Stimulated activated CD4-positive, alpha-beta T cell treated with anti-CD3 and anti-CD28 coated beads, Interleukin-2, amount 100 ng/mL, for 24 hours (primary cell): ENCODE measurements at places on chromosomes 2 and 18.

DNA sequence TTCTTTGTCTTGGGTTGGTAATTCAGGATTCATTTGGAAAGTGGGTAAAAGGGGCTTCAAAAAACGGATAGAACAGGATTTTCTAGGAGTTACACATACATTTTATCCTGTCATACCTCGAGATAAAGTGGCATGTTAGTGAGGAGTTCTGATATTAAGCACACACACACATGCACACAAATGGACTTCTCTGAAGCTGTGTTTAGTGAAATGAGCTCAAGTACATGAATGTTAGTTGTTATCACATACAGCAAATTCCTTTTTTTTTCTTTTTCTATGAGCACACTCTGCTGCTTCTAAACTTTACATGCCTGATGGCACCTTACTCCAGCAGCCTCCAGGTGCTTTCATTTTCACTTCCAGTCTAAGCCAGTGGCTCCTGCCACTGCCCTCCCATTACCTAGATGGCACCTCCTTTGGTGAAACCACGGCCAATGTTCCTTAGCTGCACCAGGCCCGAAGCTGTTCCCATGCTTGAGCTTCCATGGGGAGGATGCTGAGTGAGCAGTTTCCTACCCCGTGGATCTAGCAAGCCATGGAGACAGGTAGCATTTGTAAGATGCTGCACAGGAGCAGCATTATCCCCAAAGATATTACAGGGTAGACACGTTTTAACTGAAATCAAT is 49.7 kb downstream of the STAT1 start:
- no peak for DNase-seq

- no peak for DNase-seq
These were observed 40.1 kb upstream of the SNORC start for GRCh38 chr2:232829988-232830387.

DNA sequence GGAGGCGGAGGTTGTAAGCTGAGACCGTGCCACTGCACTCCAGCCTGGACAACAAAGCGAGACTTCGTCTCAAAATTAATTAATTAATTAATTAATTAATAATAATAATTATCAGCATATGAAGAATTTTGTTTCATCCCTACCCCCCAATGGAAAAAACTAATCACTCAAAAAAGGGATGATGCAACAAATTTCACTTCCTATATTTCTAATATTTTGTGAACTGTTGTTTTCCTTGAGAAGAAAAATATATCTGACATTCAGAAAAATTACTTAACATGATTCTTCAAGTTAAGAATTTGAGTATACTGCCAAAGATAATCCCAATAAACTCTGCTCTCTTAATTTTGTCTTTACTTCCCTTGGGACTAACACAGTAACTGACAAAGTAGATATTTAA is 28.1 kb downstream of the EXOC6B start:
- DNase-seq, result no peak

GRCh38 chr2:70161069-70161534 is 29.7 kb downstream of the C2orf42 start:
- no peak for DNase-seq

DNA sequence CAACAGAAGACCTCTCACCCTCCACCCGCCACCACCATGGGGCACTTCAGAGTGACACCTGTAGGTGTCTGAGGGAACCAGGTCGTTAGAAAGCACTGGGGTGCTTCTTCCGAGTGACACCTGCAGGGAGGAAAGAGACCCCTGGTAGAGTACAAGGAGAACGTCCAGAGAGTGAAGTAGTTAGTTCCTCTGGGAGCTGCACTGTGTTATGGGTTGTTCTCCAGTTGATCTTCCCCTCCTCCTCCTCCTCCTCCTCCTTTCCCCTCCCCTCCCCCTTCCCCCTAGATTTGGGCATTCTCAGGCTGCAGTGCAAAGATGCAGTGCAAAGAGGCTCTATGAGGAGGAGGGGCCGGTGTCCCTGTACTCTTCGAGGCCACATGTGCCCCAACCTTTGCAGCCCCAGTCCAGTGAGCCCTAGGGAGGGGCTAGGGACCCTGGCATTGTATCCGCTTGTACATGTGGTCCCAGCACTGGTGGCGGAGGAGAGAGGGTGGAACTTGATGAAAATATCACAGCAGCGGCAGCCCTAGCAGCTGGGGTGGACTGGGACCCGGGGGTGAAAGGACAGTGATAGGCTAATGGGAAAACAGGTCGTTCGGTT is 850 bp downstream of the DNAJB2 start:
- no peak for DNase-seq

DNA sequence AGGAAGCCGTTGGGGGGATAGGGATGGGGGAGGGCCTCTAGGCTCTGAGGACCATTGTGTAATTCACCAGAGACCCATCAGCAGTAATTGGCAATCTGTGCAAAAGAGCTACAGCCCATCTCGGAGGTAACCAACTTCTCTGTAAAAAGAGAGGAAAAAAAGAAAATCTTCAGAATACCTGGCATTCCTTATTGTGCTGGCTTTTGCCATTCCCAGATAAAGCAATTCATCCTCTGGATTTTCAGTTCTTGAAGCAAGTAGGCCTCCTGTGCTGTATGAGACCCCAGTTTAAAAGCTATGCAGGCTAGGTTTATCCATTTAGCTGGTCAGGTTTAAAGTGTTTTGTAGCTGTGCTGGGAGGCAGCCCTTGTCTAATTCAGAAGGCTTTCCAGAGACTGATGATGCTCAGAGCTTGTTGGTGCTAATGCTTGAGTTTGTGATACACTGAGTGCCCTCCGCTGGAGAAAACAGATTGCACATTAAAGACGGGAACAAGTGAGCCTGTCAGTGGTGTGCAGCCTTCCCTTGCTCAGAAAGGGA is at the start of gene LRRTM4:
Gene LRRTM4, minus strand, starts transcription at position 446 of the 540 bp plus-strand sequence.
- DNase-seq, result no peak

- no peak for DNase-seq
These were observed 228.1 kb upstream of the PXDN start for GRCh38 chr2:1972422-1972821.

GRCh38 chr18:49628119-49628518 is 66.3 kb downstream of the LIPG start:
- no peak for DNase-seq

DNA sequence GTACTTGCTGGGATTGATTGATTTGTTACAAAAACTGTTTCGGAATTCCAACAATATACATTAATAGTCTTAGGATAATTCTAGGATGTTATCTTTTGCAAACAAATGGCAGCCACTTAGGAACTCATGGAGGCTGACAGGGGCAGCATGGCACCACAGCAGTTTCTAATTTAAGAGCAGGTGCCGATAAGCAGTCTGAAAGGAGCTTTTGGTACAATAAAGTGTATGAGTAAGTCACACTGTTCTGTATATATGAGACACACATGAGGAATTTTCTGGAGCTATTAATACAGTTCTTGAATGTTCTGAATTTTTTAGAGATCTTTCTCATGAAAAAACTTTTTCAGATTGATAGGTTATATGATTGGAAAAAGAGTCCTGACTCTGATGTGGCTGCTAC is 52.2 kb downstream of the EIF5B start:
- no peak for DNase-seq

DNA sequence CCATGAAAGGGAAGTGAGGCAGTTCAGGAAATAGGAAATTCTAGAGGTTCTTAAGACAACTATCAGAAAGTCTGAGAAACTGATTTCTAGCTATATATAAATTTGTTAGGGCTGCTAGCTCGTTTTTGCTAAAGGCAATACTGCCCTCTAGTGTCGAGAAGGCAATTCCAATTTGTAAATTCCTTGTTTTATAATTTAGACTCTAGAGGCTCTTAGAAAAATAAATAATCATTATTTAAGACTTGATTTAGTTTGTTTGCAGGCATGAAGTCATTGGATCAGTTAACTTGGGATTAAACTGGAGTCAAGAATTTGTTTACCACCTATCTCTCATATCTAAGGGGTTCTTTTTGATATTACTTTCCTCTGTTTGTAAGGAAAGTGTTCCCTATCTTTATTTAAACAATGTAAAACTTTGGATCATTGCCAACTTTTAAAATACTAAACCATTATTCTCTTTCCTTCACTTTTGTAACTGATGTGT is 66.2 kb downstream of the ACVR2A start:
- DNase-seq, result peak; percentile 2

GRCh38 chr2:165911231-165911630 is 42.3 kb downstream of the TTC21B start:
- DNase-seq, result no peak

- peak; percentile 60 for DNase-seq
These were observed 19.2 kb upstream of the TMEM177 start for GRCh38 chr2:119659601-119660342.

- DNase-seq, result peak; percentile 58
These were observed 4.6 kb downstream of the LOXL3 start for GRCh38 chr2:74548900-74549826.

- DNase-seq, result no peak
These were observed 39.5 kb downstream of the ADNP2 start for GRCh38 chr18:80148326-80149199.

DNA sequence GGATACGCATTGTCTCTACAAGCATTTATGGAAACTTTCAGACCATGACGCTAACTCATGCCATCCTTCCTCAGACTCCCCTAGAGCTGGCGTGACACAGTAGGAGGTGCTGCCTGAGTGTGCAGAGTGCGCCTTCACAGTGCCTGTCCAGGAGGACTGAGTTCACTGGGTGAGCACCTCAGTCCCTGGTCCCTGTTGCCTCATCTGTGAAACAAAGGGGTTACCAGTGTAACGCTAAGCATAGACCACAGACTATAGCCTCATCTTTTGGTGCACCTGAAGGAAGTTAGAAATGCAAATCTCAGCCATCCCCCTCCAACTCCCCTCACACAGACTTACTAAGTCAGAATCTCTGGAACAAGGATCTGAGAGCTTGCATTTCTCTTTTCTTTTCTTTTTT is 142.8 kb downstream of the TMEM17 start:
- DNase-seq, result no peak

DNA sequence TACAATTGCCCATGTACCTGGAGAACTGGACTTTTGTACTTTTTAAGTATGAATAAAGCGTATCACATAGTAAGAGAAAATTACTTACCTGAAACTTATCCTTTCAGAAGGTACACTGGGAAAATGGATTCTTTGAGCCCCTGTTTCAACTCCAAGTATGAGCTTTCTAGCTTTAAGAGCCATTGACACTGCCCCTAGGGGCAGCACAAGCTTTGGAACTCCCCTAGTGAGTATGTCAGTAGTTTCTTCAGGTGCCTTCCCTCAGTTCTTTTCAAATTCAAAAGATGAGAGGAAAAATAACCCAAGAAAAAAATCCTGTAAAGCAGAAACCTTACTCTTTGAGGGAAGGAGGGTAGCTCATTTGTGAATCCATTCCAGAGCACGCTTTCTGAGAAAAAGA is 124.1 kb downstream of the MEMO1 start:
- no peak for DNase-seq

- no peak for DNase-seq
These were observed 47.1 kb downstream of the HDAC4 start for GRCh38 chr2:239353692-239354091.

GRCh38 chr2:64130333-64130732 is 13.9 kb downstream of the PELI1 start:
- DNase-seq, result no peak

DNA sequence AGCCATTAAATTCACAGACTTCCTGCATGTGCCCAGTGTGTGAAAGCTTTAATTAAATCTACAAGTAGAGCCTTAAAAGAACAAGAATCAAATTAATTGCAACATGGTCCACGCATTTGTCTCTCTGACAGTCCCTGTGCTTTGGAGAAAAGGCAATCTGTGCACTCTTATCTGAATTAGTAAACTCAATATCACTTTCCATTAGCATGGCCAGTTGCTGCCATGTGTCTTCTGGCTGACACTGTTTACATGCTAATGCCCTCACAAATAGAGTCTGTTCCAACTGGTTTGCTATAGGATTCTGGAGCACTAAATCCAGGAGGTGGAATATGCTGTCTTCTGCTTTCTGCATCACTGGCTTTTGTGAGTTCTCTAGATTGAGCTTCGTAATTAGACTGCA is 434.5 kb upstream of the RAB12 start:
- DNase-seq, result no peak

DNA sequence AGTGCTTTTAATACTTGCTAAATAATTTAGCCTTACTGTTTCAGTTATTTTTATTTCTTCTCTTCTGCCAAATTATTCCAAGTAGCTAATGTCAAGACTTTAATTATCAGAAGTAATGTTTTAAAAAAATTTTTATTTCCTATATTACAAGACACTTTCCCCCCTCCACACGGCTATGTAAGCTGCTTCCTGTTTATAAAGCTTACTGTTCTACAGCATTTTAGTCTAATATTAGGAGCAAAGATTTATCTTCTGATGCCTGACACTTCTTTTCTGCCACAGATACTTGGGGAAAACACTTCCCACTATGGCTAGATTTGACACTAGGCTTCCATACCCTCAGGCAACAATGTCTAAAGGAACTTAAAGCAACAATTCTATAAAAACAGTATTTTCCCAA is 62.3 kb downstream of the ROCK1 start:
- DNase-seq, result no peak
